GM06990 (cell line): ENCODE measurements at places on chromosomes 3 and 15.

GRCh38 chr3:194685065-194685717 is 492 bp upstream of the FAM43A start:
- no peak for DNase-seq

DNA sequence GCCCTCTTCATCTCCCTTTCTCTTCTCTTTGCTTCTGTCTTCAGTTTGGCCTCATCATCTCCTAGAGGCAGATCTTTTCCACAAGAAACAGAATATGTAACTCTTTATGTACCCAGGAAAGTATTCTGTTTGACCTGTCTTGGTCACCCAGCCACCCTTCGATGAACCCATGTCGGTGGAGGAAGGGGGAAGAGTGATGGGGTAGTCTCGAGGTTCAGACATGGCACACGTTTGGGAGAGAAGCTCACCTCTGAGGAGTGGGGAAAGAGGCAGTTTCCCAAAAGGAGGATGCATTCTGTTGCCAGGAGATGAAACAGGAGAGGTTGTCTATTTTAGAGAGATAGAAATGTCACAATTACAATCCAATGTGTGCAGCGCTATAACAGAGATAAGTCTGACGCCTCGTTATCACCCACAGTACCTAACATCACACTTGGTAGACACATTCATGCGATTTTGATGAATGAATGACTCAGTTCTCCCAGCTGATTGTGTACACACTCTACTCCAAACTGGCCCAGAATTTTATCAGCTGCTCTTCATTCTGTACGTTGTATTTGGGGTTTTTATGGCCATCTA is 722 bp upstream of the CCDC50 start:
- DNase-seq = no peak

DNA sequence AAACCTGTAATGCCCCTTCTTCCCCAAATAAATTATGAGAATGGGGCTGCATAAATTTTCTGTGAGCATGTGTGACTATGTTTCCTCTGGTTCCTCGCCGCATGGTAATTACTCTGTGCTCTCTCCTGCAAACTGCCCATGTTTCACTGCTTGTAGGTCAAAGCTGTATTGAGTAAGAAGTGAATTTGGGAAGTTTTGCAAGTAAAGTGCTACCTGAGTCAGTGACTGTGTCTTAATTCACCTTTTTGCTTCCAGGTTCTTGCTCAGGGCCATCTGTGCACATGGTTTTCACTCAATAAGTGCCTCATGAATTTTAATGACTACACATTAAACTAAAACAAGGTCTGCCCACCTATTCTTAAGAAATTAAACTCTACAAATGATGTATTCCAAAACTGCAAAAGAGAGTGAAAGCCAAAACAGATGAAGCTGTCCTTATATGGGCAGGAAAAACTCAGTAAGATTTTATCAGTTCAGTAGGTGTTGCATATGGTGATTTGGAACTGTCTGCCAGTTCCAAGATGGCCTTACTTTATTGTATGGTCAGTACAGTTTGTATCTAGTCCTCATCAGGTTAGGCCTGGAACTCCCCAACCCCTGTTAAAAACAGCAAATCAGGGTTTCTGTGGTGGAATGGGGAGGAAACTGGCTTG is 100.0 kb downstream of the LPP start:
- no peak for DNase-seq

- DNase-seq = no peak
These were observed 45.0 kb downstream of the DLG1 start for GRCh38 chr3:197253238-197253947.

- no peak for DNase-seq
These were observed 10.6 kb downstream of the NCEH1 start for GRCh38 chr3:172700256-172700655.

- no peak for DNase-seq
These were observed 21.4 kb upstream of the ESYT3 start for GRCh38 chr3:138412821-138413551.

DNA sequence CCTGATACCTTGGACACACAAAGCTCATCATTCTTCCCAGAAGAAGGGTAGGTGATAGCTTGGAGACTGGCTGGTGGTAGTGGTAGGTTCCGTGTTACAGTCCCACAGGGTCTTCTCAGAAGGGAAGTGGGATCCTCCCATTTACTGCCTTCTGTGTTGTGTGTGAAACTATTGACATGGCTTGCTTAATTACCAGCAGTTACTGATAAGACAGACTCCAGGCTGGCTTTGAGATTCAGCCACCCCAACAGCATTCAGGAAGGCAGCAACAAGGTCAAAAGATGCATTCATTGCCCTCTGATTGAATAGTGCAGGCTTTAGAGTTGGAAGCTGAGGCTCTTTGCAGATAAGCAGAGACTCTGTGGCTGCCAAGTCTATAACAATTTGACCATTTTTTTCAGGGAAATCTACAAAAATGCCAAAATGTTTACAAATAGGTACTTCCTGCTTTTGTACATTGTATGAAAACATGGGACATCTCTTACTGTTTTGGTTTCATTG is 7.7 kb downstream of the ARNT2 start:
- DNase-seq = no peak

DNA sequence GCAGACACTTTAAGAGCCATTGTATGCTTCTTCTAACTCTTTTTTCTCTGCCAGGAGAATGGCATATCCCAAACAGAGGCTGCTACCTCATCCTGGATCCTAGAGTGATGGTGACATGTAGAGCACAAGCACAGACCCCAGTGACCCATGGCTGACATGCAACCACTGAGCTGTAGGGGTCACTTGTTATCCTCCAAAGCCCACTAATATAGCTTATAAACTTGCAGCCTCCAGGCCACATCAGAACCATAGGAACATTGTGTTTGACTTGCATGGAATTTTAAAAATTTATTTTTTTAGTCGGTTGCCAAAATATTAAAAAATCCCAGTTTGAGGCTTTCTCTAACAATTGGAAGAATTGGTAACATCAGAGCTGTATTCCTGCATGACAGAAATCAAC is 283.0 kb upstream of the WNT5A start:
- no peak for DNase-seq

DNA sequence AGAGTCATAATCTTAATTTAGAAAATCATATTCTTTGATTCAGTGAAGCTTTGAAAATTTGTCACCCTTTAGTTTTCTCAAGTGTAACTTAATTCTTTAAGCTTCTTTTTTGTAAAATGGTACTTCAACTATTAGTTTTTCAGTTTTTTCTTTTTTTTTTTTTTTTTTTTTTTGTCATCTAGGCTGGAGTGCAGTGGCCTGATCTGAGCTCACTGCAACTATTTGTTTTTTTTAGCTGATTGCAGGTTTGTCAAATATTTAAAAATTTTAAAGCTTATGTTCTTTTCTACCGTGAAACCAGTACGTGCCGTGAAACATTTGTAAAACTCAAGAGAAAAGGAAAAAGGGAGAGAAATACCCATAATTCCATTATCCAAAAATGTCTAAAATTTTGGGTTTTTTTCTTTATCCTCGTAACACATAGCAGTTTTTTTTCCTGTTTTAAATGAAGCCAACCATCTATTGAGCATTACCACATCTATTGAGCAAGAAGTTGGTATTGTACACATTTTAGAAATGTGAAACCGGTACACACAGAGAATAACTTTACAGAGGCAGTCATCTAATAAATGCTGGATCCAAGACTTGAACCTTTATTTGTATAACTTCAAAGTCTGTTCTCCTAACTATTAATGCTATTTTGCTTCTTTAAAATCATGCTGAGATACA is 25.7 kb downstream of the ECT2 start:
- no peak for DNase-seq

DNA sequence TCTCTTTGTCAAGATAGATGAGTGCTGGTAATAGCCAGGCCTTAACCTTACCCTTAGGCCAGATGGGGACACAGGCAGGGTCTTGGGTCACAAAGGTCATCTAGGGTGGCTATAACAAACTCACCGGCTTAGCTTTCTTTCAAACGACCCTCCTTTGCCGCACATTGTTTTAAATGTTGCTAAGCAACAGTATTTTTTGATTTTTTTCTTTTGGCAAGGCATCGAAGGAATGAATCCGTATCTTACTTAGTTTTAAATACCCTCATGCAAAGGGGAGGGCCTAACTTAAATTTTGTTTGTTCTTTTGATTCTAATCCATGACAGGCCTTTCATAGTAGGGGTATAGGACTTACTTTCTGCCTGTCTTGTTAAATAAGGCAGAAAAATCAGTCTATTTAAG is 35.2 kb downstream of the ITPR1 start:
- DNase-seq = no peak

DNA sequence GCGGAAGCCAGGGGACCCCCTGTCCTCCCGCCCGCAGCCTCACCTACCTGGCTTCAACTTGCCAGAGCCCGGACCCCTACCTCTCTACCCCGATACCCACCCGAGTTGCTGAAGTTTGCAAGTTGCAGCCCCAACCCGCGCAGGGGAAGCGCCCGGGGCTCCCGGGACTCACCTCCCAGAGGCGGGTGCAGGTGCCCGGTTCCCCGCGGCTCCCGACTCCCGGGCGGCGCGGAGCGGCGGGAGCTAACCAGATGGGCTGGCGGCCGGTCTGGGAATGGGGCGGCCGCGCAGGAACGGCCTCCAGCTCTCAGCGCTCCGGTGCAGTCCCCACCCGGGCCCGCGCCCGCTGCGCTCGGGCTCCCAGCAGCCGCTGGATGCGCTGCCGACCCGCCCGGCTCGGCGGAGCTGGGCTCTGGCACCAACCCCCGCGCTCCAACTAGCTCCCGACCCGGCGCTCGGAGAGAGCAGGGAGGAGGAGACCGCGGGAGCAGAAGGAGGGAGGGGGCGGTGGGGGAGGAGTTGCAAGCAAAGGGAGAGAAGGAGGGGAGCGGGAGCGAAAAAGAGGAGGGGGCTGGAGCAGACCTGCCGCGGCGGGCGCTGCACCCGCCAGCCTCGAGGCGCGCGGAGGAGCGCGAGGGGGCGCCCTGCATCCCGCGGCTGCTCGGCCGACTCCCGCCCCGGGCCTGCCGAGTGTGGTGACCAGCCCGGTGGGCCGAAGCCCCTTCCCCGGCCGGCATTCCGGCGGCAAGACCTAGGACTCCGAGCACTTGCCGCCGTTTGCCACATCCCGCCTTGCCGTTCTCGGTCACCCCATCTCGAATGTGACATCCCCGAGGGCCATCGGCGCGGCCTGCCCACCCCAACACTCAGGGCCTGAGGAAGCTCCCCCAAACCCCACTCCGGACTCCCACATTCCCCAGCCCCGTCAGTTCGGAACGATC is at the start of gene SEMA5B:
TSS of gene SEMA5B (minus strand) at position 472 of the 941 bp plus-strand sequence. CDS start 66,500 bp downstream, outside the sequence.
- peak; percentile 16 for DNase-seq

DNA sequence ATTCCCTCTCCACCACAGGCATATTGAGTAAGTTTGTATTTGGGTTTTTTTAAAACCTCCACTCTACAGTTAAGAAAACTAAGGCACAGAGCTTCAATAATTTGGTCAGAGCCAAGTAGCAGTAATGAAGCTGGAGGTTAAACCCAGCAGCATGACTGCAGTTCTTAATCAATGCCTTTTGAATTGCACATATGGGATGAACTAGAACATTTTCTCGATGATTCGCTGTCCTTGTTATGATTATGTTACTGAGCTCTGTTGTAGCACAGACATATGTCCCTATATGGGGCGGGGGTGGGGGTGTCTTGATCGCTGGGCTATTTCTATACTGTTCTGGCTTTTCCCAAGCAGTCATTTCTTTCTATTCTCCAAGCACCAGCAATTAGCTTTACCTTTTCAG is 1.6 kb upstream of the CCR5 start:
- no peak for DNase-seq

DNA sequence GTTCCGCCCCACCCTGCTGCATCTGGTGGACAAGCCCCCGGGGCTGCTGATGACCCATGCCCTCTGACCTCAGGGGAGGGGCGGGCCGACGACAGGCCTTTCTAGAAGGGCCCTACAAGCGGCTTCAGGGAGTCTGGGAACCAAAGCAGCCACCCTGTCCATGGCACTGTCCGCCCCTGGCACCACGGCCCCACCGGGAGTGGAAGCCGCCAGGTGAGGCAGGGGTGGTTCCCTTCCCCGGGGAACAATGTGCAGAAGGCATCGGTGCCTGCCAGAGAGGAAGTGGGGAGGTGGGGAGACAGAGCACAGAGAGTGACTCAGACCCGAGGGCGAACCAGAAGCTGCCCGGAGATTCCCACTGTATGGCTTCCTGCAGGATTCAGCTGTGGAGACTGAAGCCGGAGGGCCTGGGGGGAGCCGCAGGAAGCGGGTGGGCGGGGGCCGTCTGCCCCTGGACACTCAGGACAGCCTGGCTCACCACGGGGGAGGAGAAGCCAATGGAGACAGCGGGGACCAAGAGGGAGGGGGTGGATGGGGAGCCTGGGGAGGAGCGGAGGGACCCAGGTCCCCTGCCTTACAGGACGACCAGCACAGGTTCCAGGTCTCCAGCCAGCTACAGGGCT is 134.0 kb downstream of the TPRA1 start:
- DNase-seq = no peak

DNA sequence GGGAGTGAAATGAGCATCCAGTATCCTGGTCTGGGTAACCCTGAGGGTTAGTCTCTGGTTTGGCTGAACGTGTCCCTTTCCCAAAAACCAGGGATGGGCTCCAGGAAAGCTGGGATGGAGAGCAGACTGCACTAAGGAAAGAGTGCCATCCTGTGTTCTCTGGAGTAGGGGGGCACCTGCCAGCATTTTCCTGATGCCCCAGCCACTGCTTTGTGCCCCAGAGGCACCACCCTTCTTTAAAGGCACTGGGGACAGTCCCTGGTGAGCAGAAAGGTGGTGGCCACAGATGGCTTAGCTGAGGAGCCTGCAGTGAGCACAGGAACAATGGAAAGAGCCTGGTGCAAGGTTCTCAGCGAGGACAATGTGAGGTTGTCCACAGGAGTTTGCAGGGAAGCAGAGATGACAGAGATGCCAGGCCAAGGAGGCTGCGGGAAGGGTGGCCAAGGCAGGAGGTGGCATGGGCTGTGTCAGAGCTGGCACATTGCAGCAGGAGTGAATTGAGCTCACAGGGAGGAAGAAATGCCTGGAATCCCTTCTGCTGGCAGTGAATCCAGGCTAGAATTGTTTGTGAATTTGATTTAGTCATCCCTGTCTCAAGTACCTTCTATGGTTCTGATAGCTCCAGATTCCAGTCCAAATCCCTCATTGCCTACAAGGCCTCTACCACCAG is 39.9 kb downstream of the AMOTL2 start:
- DNase-seq = no peak

GRCh38 chr3:149860881-149861280 is 47.9 kb downstream of the RNF13 start:
- DNase-seq = no peak

- no peak for DNase-seq
These were observed 1.6 kb downstream of the RARB start for GRCh38 chr3:25429361-25430286.

DNA sequence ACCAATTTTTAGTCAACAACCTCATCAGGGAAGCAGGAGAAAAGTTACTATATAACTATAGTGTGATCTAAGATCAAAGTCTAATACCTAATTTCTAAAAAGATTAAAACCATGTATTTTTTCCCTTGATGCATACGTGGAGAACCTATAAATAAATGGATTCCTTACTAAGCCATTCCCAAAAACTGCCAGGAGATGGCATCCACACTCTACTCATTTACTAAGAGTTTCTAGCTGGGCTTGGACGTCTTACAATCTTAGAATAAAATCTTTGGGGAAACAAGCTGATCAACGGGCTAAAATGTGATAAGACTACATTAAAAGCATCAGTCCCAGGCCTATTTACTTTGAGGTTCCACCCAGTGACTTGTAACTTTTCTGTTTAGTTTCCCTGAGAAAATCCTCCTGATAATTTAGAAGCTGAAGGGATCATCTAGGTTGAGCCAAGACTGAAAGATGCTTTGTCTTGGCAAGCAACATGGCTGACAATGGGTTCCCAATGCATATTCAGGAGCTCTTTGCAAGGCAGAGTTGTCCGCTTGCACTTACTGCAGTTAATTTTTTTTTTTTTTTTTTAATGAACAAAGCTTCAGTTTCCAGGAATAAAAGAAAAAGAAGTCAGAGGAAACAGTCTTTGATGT is 85.5 kb upstream of the FGF12 start:
- no peak for DNase-seq

GRCh38 chr15:30072630-30073029 is 10.1 kb upstream of the GOLGA8J start:
- no peak for DNase-seq
